ENCODE measurements at places on chromosomes 11 and 22.

- no peak for DNase-seq
Observed at GRCh38 chr22:32674925-32675825, 126.3 kb upstream of the TIMP3 start.

DNA sequence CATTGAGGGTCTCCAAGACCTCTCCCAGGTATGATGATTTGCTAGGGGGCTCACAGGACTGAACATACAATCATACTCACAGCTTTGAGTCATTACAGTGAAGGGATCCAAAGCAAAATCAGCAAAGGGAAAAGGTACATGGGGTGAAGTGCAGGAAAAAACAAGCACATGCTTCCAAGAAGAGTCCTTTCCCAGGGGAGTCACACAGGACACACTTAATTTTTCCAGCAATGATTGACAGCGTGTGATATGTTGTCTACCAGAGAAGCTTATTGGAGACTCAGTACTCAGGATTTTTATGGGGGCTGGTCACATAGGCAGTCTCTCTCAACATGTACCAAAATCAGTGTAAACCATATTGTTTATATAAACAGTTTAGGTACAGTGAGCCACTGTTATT is 25.3 kb downstream of the CUL5 start:
- no peak for DNase-seq

DNA sequence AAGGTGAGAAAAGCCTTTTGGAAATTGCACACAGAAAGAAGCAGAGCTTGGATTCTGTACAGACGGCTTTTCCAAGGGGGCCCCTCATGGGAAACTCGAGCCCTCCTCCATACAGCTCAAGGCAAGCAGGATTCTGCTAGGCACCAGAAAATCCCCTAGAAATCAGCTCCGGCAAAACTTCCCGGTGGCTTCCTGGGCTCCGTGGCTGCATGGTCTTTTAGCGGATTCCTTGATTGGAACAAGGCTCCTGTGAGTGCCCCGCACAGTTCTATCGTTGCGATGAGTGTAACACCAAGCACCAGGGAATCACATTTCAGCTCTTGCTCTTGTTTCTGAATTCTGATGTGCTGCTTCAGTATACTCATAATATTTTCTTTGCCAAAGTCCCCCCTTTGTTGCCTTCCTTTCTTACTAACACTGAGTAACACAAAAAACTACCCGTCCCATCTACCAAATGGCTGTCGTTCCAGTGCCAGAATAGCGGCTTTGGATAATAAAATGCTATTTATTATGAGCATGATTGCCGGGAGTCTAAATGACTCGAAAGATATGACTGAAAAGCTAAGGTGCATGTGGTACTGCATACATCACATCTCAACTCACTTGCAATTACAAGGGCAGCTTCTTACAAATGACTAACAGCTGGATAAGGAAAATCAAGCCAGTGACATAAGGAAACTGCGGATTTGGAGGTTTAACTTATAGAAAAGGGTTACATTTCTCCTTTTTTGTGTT is 494.1 kb downstream of the DLG2 start:
- DNase-seq: no peak

DNA sequence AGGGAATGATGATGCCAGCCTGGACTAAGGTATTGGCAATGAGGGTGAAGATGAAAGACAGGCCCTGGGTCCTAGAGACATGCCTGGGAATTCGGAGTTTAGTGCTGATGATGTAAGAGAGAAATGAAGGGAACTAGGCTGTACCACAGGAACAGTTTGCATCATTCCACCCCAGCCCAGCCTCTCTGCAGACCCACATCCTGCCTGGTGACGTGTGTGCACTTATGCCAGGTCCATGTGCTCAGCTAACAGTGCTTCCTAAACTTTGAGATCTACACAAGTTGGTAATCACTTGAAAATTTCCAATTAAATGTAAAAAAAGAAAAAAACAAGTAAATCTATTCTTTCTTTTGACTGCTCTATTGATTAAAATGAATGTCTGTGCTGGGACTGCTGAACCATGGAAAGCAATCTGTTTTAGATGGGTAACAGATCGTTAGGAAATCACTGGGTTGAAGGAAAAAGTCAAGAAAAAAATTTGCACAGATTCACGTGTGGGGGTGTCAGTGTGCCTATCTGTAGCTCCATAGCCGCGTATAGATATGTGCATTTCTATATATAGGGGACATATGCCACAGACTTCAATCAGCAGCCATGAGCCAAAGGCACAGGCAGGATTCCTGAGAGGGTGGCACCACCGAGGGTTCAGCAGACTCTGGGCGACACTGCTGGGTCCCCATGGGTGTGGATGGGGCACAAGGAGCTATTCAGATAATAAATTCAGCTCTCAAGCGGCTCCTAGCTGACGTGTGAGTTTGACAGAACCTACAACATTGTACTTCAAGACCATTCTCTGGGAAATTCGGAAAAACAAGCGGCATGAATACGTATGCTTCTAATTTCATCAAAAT is 131.1 kb upstream of the OPCML start:
- DNase-seq: no peak

DNA sequence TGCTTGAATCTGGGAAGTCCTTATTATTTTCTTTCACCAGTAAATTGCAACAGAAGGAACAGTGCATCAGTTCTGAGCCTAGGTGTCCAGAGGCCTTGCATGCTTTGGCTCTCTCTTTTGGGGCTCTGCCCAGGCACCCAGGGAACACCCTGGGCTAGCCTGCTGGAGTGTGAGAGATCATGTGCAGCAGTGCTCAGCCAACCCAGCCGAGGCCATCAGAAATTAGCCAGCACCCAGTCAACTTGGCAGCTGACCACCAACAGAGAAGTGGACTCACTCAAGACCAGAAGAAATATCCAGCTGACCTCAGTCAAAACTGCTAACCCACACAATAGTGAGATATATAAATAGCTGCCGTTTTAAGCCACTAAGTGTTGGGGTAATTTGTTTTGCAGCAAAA is 11.2 kb upstream of the P4HA3 start:
- no peak for DNase-seq

DNA sequence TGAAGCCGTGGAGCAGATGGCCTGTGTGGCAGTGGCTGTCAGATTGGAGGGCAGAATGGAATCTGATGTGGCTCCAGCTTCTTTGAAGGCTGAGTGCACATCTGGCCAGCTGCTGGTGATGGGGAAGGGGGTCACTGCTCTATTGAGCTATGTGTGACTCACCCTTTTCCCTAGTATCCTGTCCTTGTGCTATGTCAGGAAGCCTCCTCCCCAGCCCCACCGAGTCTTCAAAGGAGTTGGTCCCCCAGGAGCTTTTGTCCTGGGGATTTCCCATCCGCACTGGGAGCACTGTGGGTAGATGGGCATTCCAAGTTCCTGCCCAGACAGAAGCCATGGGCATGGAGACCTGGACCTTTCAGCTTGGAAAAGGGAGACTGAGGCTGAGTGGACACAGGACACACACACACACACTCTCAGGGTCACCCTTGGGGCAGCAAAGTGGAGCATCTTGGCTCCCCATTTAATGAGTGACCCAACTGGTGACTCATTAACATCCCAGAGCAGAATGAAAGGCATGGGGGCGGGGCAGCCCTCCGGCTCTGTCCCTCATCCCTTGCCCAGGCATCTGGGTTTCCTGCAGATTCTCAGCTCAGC is 3.3 kb downstream of the SERPINH1 start:
- DNase-seq: no peak
